Upper lobe of left lung (tissue), 6 donors: ENCODE measurements at places on chromosomes 6 and 20. TPM values are rescaled to one million over a fixed set of nuclear protein-coding genes. Genes with fewer than 3 reads are reported as not detected.

CPXM1 gene
- 0.55 TPM for total RNA-seq

LAMP5 gene
- not detected for total RNA-seq

GRCh38 chr6:85323435-85324040, 126.3 kb upstream of the NT5E start:
- no peak overlapping the region for H3K4me3 ChIP-seq
- H3K27ac ChIP-seq = no peak overlapping the region
- no peaks in the 10 kb centered on the region for H3K4me1 ChIP-seq
- H3K36me3 ChIP-seq = no peaks in the 10 kb centered on the region

- H3K36me3 ChIP-seq = no peaks in the 10 kb centered on the region
- H3K27me3 ChIP-seq = no peaks in the 10 kb centered on the region
- no peak overlapping the region for H3K4me3 ChIP-seq
- peak overlapping the region; percentile 84 for H3K27ac ChIP-seq
These were observed 79.9 kb upstream of the NAA20 start for GRCh38 chr20:19937218-19937617.
